ENCODE measurements at places on chromosomes 4 and X.

DNA sequence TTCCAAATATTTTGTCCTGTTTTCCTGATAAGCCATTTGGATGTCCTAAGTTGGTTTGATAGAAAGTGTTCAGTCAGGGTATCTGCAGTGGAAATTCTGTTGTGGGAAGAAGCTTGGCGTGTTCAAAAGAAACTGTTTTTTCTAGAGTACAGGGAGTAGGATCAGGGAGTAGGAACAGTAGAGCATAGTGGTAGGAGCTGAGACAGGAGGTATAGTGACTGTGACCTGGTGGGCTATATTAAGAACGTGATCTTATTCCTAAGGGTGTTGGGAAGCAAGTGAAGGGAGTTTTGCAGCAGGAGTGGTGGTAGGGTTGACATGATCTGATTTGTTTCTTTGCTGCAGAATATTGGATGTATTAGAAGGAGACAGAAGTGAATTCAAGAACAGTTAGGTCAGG, 348.2 kb downstream of the BMPR1B start:
- DNase-seq = no peak

DNA sequence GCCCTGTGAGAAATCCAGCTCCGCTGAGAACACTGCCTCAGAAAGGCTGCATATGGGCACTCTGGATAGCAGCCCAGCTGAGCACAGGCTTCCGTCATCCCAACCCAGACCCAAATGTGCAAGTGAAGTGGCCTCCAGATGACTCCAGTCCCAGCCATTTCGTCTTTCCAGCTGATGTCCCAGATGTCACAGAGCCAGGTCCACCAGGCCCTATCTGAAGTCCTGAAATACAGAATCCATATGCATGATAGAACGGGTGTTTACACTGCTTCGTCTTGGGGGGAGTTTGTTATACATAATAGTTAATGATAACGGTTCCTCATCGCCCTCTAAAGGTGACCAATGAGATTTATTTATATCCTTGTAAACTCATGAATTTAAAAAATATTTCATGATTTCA, 72.6 kb upstream of the TRIM2 start:
- DNase-seq = no peak

GRCh38 chr4:148452970-148453369, 10.8 kb upstream of the NR3C2 start:
- DNase-seq = no peak

GRCh38 chr4:38313175-38313574, 350.8 kb upstream of the KLF3 start:
- no peak for DNase-seq

- no peak for DNase-seq
These were observed 109.1 kb downstream of the PHEX start for GRCh38 chrX:22141047-22141730.

DNA sequence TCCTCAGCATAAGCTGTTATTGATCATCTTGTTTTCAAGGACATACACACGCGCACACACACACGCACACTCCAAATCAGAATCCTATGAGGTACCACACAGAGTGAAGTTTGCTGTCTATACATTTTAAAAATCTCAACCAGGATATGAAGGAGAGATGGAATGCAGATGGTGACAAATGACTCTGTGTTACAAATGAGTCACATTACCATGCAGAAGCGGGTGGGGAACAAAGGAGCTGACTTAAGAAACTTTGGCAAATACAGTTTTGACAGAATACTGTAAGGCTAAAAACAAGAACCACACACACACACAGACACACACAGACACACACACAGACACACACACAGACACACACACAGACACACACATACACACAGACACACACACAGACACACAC, 81.7 kb downstream of the RELL1 start:
- no peak for DNase-seq

GRCh38 chr4:180285796-180286195, 1957.4 kb upstream of the TENM3 start:
- DNase-seq = no peak
